ENCODE measurements at places on chromosomes 1 and 21.

GRCh38 chr1:175494950-175495349, 248.4 kb downstream of the TNR start:
- no peak for DNase-seq

GRCh38 chr1:84344286-84344685, 42.8 kb downstream of the SAMD13 start:
- DNase-seq = no peak

GRCh38 chr1:29352719-29353420, 116.5 kb downstream of the PTPRU start:
- DNase-seq = no peak

- peak; percentile 86 for DNase-seq
These were observed 9.5 kb upstream of the KCNA2 start for GRCh38 chr1:110615548-110616130.

DNA sequence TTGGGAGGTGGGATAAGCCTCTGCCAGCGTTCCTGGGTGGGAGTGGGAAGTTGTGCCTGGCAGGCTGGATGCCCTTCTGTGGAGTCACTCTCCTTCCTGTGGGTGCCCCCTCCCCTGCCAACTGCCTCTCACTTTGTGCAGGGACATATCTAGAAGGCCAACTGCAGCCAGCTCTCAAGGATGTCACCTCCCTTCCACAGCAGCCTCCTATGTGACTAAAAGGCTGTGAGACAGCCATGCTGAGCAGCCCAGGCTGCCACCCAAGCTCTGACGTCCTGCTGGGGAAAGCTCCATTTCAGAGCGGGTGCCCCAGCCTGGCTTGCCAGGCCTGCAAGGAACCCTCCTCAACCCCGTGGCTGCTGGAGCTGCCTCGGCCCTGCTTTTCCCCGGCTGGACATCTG, 19.6 kb upstream of the SLC26A9 start:
- no peak for DNase-seq
